Fibroblast of skin of right quadriceps (primary cell): ENCODE measurements at places on chromosomes 2 and 18.

- DNase-seq: no peak
Measured at GRCh38 chr2:71340176-71340575, 8.6 kb downstream of the ZNF638 start.

DNA sequence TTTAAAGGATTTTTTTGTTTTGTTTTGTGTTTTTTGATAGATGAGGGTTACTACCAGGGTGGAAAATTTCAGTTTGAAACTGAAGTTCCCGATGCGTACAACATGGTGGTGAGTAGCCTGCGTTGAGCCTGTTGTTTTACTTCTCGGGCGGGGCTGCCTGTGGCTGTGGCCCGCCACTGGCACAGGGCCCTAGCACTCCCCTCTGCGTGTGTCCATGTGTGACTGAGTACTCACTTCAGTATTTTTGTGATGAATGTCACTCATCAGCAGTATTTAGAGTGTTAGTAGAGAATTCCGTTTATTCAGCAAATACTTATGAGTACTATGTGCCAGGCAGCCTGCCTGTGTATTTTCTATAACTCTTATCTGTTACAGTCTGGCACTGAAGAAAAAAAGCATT is 44.3 kb upstream of the SCLY start:
- DNase-seq: no peak

DNA sequence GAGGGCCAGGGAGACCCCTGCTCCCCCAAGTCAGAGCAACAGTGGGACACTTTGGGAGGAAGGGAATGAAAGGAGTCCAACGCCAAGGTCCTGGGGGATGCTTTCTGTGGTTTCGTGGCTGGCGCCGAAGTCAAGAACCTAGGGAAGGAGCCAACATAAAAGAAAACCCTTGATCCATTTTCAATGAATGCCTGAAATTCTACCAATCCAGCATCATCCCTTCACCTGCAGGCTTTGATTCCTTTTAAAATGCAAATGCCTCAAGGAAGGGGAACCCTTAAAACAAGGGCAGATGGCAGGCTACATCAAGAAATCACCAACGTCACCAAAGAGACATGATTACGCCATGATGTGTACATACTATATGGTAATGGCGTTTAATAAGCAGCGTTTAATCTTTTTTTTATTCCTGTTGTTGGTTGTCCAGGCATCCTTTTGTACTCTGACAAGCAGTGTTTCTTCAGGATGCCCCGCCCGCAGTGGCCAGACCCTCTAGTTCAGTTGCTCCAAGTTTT is 123.3 kb upstream of the SLC1A4 start:
- no peak for DNase-seq

- no peak for DNase-seq
Measured at GRCh38 chr2:6355886-6356761, 509.6 kb downstream of the CMPK2 start.

GRCh38 chr2:160317181-160318099 is 117.4 kb upstream of the ITGB6 start:
- DNase-seq: peak; percentile 48

DNA sequence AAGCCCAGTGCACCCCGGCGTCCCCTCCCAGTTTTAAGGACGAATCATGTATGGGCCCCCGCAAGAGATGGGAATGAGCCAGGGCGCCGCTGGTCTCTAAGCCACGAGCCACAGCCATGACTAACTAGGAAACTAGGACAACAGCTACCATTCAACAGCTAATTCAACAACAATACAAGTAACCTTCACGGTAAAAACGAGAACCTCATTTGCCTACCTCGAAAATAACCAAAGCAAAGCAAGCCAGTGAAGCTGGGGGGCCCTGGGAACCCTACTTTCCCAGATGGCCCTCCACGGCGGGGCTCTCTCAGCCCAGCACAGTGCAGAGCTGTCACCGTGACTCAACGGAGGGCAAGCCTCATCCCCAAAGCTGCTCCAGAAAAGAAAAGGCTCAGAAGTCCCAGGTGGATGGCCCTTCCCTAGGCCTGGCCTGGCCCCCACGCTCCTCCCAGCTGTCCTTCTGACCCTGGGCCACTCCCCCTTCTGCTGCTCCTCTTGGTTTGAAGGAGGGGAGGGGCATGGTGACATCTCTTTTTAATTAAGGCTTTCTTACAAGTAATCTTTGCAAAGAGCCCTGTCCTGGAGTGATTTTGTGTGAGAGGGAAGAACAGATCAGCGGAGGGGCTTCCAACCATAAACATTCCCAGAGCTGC is 126.3 kb downstream of the HDAC4 start:
- DNase-seq: peak; percentile 79

DNA sequence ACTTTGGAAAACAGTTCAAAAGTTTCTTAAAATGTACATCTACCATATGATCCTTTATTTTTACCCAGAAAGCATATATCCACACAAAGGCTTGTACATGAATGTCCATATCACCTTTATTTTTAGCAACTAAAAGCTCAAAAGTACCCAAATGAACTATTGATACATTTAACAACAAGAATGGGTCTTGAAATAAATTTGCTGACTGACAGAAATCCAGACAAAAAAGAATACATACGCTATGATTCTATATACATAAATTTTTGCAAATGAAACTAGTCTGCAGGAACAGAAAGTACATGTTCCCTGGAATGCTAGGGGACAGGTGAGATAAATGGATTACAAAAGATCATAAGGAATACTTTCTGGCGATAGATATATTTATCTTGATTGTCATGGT is 96.3 kb upstream of the KYNU start:
- DNase-seq: no peak

DNA sequence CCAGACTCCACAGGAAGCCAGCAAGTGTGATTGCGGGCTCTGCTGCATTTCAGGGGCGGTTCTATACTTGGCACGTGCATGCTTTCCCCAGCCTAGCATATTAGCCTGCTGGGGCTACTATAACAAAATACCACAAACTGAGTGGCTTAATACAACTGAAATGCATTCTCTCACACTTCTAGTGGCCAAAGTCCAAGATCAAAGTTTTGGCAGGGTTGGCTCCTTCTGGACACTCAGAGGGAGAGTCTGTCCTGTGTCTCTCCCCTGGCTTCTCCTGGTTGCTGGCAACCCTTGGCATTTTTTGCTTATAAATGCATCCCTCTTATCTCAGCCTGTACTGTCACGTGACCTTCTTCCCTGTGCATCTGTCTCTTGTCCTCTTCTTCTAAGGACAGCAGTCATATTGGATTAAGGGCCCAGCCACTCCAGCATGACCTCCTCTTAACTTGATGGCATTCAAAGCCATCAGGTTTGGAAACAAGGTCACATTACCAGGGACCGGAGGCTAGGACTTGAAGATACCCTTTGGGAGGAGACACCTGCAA is 138.7 kb downstream of the RNF152 start:
- no peak for DNase-seq

GRCh38 chr2:132420816-132421805 is 4.5 kb downstream of the GPR39 start:
- no peak for DNase-seq

GRCh38 chr2:224885836-224886547 is 156.3 kb downstream of the DOCK10 start:
- peak; percentile 84 for DNase-seq

GRCh38 chr2:165471349-165471950 is 2.0 kb downstream of the CSRNP3 start:
- no peak for DNase-seq

DNA sequence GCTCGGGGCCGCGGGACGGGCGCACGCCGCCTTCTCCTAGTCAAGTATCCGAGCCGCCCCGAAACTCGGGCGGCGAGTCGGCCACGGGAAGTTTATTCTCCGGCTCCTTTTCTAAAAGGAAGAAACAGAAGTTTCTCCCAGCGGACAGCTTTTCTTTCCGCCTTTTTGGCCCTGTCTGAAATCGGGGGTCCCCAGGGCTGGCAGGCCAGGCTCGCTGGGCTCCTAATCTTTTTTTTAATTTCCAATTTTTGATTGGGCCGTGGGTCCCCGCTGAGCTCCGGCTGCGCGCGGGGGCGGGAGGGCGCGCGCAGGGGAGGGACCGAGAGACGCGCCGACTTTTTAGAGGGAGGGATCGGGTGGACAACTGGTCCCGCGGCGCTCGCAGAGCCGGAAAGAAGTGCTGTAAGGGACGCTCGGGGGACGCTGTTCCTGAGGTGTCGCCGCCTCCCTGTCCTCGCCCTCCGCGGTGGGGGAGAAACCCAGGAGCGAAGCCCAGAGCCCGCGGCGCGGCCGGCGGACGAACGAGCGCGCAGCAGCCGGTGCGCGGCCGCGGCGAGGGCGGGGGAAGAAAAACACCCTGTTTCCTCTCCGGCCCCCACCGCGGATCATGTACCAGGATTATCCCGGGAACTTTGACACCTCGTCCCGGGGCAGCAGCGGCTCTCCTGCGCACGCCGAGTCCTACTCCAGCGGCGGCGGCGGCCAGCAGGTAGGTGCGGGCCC is 617 bp downstream of the FOSL2 start:
- peak; percentile 68 for DNase-seq

DNA sequence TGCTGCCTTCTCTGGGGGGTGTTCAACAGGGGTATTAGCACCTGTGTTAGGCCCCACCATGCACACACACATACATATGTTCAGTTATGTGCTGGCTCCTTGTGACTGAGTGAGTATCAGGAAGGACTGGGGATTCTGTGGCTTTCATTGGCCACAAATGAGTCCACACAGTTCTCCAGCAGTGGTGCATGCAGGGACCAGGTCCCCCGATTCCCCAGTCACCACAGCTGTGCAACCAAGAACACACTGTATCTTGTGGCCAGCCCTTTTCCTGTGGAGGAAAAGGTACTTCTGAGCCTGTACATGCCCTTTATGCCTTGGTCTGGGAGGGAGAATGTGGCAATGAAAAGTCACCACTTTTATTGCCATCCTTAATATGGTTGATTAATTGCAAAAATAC is 74.9 kb upstream of the KLF7 start:
- DNase-seq: no peak

DNA sequence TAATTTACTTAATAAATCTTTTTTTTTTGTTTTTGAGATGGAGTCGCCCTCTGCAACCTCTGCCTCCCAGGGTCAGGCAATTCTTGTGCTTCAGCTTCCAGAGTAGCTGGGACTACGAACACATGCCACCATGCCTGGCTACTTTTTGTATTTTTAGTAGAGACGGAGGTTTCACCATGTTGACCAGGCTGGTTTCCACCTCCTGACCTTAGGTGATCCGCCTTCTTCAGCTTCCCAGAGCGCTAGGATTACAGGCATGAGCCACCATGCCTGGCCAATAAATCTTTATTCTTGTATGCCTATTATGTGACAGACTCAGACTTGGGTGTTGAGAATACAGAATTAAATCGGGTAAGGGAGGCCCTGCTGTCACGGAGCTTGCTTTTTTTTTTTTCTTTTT is 16.7 kb upstream of the ASXL2 start:
- DNase-seq: no peak

GRCh38 chr2:158191076-158191895 is 89.6 kb downstream of the UPP2 start:
- no peak for DNase-seq

DNA sequence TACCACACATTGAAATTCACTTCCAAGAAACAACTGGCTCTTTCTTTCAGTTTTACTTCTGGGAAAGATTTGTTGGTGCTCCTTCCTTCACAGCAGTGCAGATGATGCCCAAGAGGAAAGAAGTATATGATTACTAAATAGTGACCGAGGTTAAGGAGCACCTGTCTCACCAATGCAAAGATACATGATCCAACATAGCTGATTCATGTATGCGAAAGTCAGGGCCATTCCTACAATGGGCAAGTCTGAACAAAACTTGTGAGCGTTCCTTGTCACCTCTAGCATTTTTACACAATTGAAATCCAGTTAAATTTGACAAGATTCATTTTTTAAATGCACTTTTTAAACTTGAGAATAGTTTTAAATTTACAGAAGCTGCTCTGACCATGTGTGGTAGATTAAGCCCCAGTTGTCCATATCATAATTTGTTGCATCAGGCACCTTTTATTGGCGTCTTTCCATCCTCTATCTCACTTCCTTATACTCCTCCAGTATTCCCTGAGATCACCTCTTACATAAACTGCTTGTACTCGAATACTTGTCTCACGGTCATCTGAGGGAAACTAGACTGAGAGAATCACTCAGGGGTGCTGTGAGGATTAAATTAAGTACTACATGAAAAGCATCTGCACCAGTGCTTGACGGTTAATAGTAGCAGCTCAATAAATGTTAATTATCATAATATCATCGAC is 438.8 kb upstream of the CDH20 start:
- DNase-seq: no peak

- DNase-seq: no peak
Measured at GRCh38 chr18:79939096-79939495, 12.4 kb downstream of the SLC66A2 start.

GRCh38 chr2:33135645-33136044 is 188.9 kb downstream of the LTBP1 start:
- peak; percentile 41 for DNase-seq

DNA sequence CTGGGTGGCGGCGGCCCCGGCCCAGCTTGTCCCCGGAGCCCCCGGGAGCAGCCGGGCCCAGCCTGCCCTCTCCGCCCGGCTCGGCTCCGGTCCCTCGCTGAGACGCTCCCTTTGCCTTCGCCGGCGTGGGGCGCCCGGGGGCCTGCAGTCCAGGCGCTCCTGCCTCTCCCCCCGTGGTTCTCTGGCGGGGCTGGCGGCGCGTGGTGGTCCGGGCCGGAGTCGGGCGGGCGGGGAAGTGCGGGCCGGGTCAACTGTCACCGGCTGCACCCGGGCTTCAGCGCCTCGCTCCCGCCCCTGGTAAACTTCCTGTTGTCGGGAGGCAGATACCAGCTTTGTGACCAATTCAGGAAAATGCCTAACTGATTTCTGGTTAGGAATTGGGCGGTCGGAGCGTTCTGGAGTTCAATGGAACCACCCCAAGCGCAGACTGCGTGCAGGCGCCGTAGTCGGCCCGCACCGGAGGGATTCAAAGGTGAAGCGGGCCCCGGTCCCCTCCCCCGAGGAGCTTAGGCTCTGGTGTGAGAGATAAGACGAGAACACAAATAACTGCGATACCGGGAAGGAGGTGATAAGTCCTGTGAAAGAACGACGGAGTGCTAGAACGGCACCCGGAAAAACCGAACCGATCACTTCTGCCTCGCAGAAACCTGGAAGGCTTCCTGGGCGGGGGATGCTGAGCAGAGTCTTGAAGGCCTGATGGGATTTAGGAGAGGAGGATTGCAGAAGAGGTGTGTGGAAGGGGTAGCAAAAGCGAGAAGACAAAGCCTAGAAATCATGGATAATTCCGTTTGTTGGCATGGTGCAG is 891 bp downstream of the CAB39 start:
- no peak for DNase-seq

DNA sequence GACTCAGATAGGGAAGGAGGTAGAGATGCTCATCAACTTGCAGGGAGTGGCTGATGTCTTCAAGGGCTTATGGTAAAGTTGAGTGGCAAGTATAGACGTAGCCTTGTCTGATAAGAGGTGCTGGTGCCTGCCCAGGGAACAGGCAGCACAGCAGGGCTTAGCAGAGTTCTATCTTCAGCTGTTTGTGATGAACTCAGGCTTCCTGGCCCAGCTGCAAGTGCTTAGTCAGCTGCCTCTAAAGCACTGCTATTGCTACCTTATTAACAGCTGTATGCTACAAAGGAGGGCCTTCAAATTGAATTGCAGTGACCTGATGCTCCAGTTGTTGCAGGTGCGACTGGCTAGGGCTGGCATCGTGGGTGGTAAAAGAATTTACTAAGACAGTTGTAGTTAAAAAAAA is 82.1 kb downstream of the TSN start:
- DNase-seq: no peak
